D341Med (cell line): ENCODE measurements at places on chromosomes 7 and 10.

DNA sequence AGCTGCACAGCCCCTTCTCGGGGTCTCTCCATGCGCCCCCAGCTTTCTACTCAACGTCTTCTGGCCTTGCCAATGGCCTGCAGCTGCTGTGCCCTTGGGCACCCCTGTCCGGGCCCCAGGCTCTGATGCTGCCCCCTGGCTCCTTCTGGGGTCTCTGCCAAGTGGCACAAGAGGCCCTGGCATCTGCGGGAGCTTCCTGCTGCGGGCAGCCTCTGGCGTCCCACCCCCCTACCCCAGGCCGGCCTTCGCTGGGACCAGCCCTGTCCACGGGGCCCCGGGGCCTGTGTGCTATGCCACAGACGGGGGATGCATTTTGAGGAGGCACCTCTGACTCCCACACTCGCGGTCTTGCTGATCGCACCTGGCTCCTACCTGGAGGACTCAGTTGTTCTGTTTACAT is 2.3 kb downstream of the VENTX start:
- no peak for DNase-seq

GRCh38 chr7:51230324-51230625 is 86.3 kb downstream of the COBL start:
- DNase-seq, result no peak

GRCh38 chr7:54781134-54781920 is 22.3 kb upstream of the SEC61G start:
- DNase-seq, result no peak

DNA sequence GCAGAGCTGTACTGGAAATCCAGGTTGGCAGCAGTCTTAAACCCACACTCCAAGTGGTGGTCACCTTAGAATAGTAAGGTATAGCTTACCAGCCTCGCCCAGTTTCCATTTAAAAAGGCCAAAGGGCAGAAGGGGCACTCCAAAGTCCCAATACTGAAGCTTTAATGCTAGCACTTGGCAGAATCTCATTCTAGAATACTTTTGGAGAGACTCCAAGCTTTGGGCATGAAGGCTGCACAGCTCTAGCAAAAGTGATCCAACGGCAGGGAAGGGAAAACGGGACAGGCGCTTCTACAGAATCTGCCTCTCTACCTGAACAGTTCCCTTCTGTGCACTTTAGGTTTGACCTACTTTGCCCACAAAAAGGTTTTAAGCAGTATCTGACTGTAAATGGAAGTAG is 19.7 kb downstream of the SMURF1 start:
- DNase-seq, result no peak

- peak; percentile 34 for DNase-seq
Measured at GRCh38 chr7:12570168-12570533, 369 bp upstream of the SCIN start.

DNA sequence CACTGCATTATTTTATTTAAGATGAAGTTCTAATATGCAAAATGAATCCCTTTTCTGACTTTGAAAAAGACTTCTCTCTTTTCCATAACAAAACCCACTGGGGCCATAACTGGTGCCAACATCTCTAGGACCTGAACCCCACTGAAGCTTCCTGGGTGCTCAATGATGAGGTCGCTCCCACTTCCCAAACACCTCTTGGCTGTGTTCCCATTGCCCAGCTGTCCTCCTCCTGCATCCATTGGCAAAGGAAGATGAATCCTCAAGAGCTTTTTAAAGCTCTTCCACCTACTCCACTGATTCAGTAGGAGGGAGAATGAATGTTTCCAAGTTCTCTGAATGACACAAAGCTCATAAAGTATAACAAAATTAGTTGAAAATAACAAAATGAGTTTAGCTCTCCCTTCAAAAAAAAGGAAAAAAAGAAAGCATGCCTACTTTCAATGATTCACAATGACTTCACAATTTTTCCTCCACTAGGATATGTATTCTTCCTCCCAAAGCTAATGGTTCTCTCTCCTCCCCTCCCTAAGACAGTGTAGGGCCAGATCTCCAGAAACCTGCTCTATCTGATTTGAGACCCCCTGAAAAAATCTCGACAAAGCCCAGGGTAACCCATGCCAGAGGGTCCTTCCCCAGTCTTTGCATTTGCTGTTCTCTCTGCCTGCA is 64.8 kb downstream of the SORBS1 start:
- no peak for DNase-seq
